ENCODE measurements at places on chromosomes 12 and 14. TPM values are rescaled to one million over a fixed set of nuclear protein-coding genes. Genes with fewer than 3 reads are reported as not detected.

The SMCO2 gene
- not detected for total RNA-seq

The BICD1 gene
- 8.6 TPM for total RNA-seq

The ASCL1 gene
- total RNA-seq, result 0.04 TPM

The ALG10 gene
- 5.1 TPM for total RNA-seq

The PTGER2 gene
- total RNA-seq, result 1.4 TPM

The LRRC10 gene
- total RNA-seq, result not detected

The CALCOCO1 gene
- total RNA-seq, result 96.6 TPM

The DACT1 gene
- 26.6 TPM for total RNA-seq

The PGAM5 gene
- total RNA-seq, result 22.7 TPM

The ATF7 gene
- total RNA-seq, result 18.8 TPM

GRCh38 chr12:39003541-39004155 is 98.3 kb upstream of the CPNE8 start:
- H3K4me3 ChIP-seq, result no peak overlapping the region
- DNase-seq, result no peak
- no peaks in the 10 kb centered on the region for H3K36me3 ChIP-seq
- no peak overlapping the region for H3K27ac ChIP-seq
- H3K4me1 ChIP-seq, result no peaks in the 10 kb centered on the region
- no peaks in the 10 kb centered on the region for H3K27me3 ChIP-seq

DNA sequence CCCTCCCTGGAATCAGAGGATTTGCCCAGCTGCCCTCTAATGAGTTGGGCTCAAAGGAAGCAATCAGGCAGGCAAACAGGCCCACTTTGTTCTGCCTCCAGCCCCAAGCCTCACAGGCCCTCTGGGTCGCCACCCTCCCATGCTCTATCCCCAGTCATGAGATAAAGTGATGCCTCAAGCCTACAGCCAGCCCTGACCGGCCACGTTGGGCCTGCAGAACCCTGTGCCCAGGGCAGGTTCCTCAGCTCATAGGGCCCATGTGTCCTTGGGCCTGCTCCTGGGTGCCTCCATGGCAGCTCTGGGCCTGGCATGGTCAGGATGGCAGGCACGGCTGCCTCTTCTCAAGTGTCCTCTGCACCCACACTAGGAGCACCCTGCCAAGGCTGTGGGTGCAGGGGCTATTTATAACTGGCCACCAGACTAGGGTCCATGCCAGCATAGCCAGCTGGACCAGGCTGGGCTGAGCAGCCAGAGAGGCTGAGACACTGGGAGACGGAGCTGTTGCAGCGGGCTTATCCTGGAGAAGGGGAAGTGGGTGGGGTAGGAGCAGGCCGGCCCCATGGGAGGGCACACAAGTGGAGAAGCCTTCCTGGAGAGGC is 20.2 kb downstream of the HDAC7 start:
- peaks cover 72% of the 10 kb centered on the region for H3K36me3 ChIP-seq
- DNase-seq, result no peak
- no peak overlapping the region for H3K4me3 ChIP-seq
- H3K4me1 ChIP-seq, result peaks cover 53% of the 10 kb centered on the region
- no peaks in the 10 kb centered on the region for H3K27me3 ChIP-seq

GRCh38 chr14:89489761-89490437 is 72.9 kb upstream of the FOXN3 start:
- H3K27me3 ChIP-seq, result no peaks in the 10 kb centered on the region
- DNase-seq, result peak; percentile 84
- peak overlapping the region; percentile 16 for H3K4me3 ChIP-seq
- H3K27ac ChIP-seq, result peak overlapping the region; percentile 86

DNA sequence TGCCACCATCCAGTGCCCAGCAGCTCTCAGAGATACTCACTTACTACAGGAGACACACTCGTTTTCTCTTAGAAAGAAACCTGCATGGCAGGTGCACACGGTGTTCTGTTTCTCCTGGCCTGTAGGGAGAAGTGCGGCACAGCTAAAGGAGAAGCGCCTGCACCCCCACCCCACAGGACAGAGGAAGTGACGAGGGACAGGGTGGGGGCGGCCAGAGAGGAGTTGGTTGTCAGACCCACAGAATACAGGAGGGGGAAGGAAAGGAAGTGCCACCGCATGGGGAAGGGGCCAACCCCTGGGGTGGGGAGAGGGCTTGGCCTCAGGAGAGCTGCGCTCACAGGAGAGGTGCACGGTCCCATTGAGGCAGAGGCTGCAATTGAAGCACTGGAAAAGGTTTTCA is 8.8 kb downstream of the TNFRSF1A start:
- peaks cover 64% of the 10 kb centered on the region for H3K36me3 ChIP-seq
- no peak for DNase-seq
- no peaks in the 10 kb centered on the region for H3K27me3 ChIP-seq
- peaks cover 48% of the 10 kb centered on the region for H3K4me1 ChIP-seq
- no peak overlapping the region for H3K27ac ChIP-seq

GRCh38 chr12:54384591-54385041 is at the start of gene ZNF385A:
TSS of gene ZNF385A (minus strand) at chr12:54384733. CDS start at chr12:54384514, 219 bp downstream.
- peak within 1 kb of the TSS; percentile 6 for H3K4me3 ChIP-seq
- peaks cover 49% of the 10 kb centered on the region for H3K4me1 ChIP-seq
- peak; percentile 71 for DNase-seq
- no peaks in the 10 kb centered on the region for H3K27me3 ChIP-seq

GRCh38 chr12:18823461-18823860 is 85.5 kb downstream of the CAPZA3 start:
- H3K27me3 ChIP-seq, result no peaks in the 10 kb centered on the region
- no peak overlapping the region for H3K27ac ChIP-seq
- H3K4me1 ChIP-seq, result no peaks in the 10 kb centered on the region

GRCh38 chr12:27201169-27201568 is 42.9 kb upstream of the STK38L start:
- H3K4me3 ChIP-seq, result no peak overlapping the region
- H3K27me3 ChIP-seq, result no peaks in the 10 kb centered on the region
- H3K36me3 ChIP-seq, result no peaks in the 10 kb centered on the region
- no peak overlapping the region for H3K27ac ChIP-seq
- no peaks in the 10 kb centered on the region for H3K4me1 ChIP-seq
- no peak for DNase-seq

DNA sequence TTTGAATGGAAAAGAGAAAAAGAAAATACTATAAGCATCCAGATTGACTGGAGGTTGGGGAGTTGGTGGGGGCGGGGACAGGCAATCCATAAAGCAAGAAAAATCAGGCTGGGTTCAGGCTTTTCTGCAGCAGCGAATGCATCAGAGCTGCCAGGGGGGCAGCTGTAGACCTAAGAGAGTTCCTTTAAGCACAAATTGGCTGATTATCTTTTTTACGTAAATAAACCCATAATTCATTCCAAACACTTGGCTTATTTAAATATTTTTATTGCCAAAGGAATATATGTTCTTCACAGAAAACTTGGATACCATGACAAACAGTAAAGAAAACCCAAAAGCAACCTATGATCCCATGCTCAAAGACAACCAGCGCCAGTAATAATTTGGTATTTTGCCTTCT is 10.2 kb downstream of the BDKRB2 start:
- H3K4me1 ChIP-seq, result peaks cover 26% of the 10 kb centered on the region
- peak overlapping the region; percentile 20 for H3K27ac ChIP-seq
- DNase-seq, result peak; percentile 84
- no peak overlapping the region for H3K4me3 ChIP-seq
- no peaks in the 10 kb centered on the region for H3K27me3 ChIP-seq
- no peaks in the 10 kb centered on the region for H3K36me3 ChIP-seq

GRCh38 chr12:95976416-95976832 is 19.7 kb downstream of the HAL start:
- no peak overlapping the region for H3K27ac ChIP-seq
- no peak for DNase-seq
- no peaks in the 10 kb centered on the region for H3K36me3 ChIP-seq
- no peak overlapping the region for H3K4me3 ChIP-seq

DNA sequence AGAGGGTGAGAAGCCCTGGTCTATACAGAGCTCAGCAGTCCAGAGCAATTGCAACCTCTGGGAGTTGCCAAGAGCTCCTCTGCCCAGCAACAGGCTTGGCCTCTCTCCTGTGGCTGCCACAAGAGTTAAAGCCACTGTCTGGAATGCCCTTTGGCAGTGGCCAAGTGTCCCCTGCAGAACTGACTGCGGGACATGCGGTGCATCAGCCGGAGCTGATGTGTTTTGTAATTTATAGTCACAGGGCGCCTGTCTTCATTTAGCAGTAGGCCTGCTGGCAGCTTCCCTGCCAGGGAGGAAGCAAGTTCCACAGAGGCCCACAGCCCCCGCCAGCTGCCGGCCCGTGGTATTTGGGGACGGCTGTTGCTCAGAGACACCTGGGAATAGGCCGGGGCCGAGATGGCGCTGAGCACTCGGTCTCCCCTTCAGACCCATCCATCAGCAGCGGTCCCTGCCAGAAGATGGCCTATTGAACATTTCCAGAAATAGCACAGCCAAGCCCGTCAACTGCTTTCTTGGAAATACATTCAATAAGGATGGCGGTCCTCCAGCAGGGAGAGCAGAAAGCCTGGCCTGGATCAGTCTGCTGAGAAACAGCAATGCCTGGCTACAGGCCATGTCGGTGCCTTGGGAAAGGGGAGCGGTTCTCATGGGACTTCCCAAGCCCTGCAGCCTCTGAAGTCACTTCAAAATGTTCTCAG is 217.4 kb downstream of the CRADD start:
- no peak overlapping the region for H3K4me3 ChIP-seq
- H3K4me1 ChIP-seq, result peaks cover 43% of the 10 kb centered on the region
- H3K27me3 ChIP-seq, result no peaks in the 10 kb centered on the region
- no peaks in the 10 kb centered on the region for H3K36me3 ChIP-seq
- DNase-seq, result peak; percentile 99

DNA sequence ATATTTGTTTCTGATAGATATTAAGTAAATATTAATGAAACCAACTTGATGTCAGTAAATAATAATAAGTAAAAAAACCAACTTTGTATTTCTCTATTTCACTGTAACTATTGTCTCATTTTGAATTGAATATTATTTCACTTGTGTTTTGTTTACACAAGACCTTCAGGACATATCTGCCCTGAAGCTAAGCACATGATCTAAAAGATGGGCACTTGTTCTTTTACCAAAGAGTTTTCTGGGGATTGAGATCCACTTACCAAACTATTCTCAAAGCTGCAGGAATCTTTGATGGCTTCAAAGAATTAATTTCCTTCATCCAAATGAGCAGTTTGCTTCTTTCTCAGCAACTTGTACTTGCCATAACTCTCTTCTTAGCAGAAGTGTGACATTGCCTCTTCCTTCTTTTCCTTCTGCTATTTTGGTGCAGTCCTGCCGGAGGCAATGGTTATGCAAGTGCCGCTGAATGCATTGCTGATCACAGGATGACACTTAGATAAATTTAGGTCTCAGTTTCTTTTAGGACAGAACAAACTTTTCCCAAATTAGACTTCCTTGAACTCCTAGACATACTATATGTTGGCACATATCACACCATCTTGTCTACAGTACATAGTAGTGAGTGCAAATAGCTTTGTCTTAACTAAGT is 9.2 kb downstream of the FAR2 start:
- DNase-seq, result peak; percentile 68
- H3K36me3 ChIP-seq, result no peaks in the 10 kb centered on the region
- H3K27ac ChIP-seq, result no peak overlapping the region
- peaks cover 2% of the 10 kb centered on the region for H3K4me1 ChIP-seq

GRCh38 chr12:80792861-80793260 is 76.1 kb downstream of the MYF5 start:
- H3K4me3 ChIP-seq, result no peak overlapping the region
- no peaks in the 10 kb centered on the region for H3K27me3 ChIP-seq
- DNase-seq, result no peak
- no peaks in the 10 kb centered on the region for H3K4me1 ChIP-seq
- H3K36me3 ChIP-seq, result no peaks in the 10 kb centered on the region

- H3K27me3 ChIP-seq, result no peaks in the 10 kb centered on the region
- peaks cover 12% of the 10 kb centered on the region for H3K36me3 ChIP-seq
- DNase-seq, result no peak
- H3K27ac ChIP-seq, result no peak overlapping the region
- H3K4me1 ChIP-seq, result no peaks in the 10 kb centered on the region
Measured at GRCh38 chr12:120481022-120481767, 11.6 kb upstream of the SRSF9 start.

GRCh38 chr12:47938594-47938993 is 24.8 kb upstream of the TMEM106C start:
- H3K27me3 ChIP-seq, result peaks cover 8% of the 10 kb centered on the region

GRCh38 chr14:55294603-55295002 is 23.4 kb downstream of the FBXO34 start:
- H3K36me3 ChIP-seq, result peaks cover 6% of the 10 kb centered on the region
- no peak overlapping the region for H3K27ac ChIP-seq
- H3K4me3 ChIP-seq, result no peak overlapping the region
- no peaks in the 10 kb centered on the region for H3K27me3 ChIP-seq
- DNase-seq, result no peak

GRCh38 chr12:55899082-55899481 is 28.6 kb downstream of the PYM1 start:
- no peak overlapping the region for H3K4me3 ChIP-seq
- H3K27me3 ChIP-seq, result no peaks in the 10 kb centered on the region
- H3K36me3 ChIP-seq, result peaks cover 20% of the 10 kb centered on the region

DNA sequence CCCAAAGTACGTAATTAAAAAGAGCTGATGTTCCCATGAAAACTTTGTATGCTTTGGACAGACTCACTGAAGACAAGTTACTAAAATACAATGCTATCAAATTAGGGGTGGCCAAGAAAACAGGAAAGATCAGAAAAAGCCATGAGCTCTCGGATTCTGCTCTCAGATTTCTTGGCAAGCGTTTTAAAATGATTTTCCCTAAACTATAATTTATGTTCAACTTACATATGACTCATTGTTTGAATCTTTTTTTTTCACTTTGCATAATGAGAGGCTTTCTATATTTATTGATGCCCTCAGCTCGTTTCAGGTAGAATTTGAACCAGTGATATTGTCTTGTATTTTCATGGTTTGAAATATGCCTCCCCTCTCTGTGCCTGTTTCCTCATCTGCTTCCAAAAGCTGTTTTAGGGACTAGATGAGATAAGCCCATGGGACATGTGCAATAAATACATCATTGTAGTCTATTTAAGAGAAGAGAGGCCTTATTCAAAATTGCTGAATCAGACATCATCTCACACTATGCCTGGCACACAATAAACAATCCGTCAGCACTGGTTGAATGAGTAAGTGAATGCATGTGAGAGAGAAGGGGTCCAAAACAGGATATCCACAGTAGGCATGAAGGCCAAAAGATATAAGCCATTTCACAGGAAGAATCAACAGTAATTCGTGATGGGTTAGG is 4.7 kb upstream of the IPO8 start:
- H3K4me1 ChIP-seq, result peaks cover 7% of the 10 kb centered on the region
- H3K27ac ChIP-seq, result no peak overlapping the region
- peak; percentile 19 for DNase-seq
- no peaks in the 10 kb centered on the region for H3K36me3 ChIP-seq
- no peaks in the 10 kb centered on the region for H3K27me3 ChIP-seq

- H3K4me3 ChIP-seq, result no peak overlapping the region
- H3K4me1 ChIP-seq, result no peaks in the 10 kb centered on the region
- peaks cover 25% of the 10 kb centered on the region for H3K36me3 ChIP-seq
- no peak for DNase-seq
Measured at GRCh38 chr12:95300286-95300685, 82.7 kb downstream of the VEZT start.

DNA sequence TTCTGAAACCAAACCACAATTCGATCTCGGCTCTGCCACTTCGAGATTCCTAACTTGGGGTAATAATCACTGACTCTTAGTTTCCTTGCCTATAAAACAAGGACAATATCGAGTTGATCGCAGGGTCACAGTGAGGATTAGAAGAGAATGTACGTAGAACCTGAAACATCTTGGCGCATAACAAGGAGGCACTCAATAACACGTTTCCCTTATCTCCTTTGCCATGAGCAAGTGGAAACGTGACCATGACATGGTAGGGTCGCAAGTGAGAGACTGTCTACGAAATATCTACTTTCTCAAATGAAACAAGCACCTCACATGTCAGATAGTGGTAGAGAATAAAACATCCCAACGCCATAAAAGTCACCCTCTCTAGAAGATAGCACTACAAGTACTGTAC is 2.3 kb downstream of the DICER1 start:
- no peaks in the 10 kb centered on the region for H3K27me3 ChIP-seq
- no peak overlapping the region for H3K27ac ChIP-seq
- no peak overlapping the region for H3K4me3 ChIP-seq
- H3K4me1 ChIP-seq, result peaks cover 7% of the 10 kb centered on the region
- H3K36me3 ChIP-seq, result no peaks in the 10 kb centered on the region
